ENCODE measurements at places on chromosomes 5 and 9.

- DNase-seq, result no peak
Observed at GRCh38 chr5:42621662-42622061, 135.0 kb upstream of the CCDC152 start.

GRCh38 chr9:92071634-92072033, 43.6 kb downstream of the SPTLC1 start:
- DNase-seq, result no peak

DNA sequence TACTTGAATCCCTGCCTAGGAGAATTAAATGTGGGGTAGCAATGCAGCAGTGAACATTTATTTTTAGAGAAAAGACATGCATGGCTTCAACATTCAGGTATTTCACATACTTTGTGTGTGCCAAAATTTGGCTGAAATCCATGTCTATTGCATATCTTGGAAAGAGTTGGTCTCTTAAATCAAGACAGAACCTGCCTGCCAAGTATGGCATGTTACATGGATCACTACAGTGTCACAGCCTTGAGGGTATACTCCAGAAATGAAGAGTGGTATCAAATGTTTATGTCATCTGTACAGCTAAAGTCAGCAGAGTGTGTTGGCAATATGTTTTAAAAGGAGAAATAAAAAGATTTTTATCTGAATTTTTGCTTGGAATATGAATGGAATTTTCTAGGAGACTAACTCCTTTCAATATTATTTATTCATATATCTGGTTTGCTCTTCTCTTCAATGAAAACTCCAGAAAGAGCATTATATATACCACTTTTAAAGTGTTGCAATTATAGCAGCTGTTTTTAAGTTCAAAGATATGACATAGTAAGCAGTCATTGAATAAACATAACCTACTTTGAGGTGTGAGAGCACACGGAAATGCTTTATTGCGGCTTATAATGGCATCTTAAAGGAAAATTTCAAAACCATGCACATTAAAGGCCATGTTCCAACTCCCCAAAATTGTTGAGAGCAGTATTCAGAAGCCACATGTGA, 95.4 kb upstream of the MINAR2 start:
- no peak for DNase-seq

GRCh38 chr5:97499605-97500004, 316.6 kb upstream of the RIOK2 start:
- DNase-seq, result peak; percentile 39

- no peak for DNase-seq
Observed at GRCh38 chr9:137212520-137212919, 7.0 kb downstream of the NDOR1 start.

- DNase-seq, result peak; percentile 86
Observed at GRCh38 chr5:141664733-141665461, 13.7 kb upstream of the FCHSD1 start.

- no peak for DNase-seq
Observed at GRCh38 chr5:135571902-135572301, 6.9 kb downstream of the CXCL14 start.

DNA sequence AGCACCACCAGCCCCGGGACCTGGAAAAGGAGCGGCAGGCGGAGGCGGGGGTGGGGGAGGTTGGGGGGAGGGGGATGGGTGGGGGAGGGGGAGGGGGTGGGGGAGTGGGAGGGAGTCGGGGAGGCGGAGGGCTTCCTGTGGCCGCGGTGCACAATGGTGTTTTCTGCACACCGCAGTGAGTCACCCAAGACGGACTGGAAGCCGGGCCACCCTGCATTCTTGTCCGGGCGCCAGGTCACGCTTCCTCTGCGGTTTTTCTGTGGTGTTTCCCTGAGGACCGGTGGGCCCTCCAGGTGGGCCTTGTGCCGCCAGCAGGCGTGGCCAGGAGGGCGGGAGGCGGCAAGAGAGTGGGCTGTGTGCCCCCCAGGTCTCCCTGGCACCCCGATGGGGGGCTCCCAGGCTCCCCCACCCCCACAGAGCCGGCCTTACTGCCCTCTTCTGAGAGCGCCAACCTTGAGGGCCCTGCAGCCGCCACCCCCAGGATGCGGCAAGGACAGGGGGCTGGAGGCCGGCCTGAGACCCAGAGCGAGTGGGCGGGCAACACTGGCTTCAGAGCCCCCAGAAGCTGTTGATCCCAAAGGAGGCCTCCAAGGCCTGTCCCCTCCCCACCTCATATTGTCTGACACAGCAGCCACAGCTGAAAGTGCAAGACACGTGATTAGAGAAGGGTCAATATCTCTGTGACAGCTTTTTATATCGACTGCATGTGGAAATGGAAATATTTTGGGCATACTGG, 11.1 kb downstream of the EXD3 start:
- DNase-seq, result peak; percentile 77

GRCh38 chr9:7405924-7406604, 393.5 kb downstream of the DMAC1 start:
- DNase-seq, result no peak

DNA sequence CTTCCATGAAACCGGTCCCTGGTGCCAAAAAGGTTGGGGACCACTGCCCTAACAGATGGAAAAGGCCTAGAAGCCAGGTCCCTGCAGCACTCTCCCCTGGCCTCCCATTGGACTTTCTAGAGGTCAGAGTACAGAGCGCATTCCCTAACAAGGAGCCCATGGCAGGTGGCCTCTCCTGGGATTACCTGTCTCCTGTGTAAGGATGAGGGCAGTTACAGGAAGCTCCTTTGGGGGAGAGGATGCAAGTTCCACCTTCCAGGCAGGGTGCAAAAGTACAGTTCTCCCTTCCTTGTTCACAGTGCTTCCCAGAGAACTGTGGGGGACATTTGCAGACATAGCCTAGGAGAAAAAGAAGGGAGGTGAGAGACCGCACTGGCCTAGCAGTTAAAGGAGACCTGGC, 62.4 kb downstream of the SLC36A1 start:
- DNase-seq, result no peak

- DNase-seq, result no peak
Observed at GRCh38 chr5:96991708-96992107, 55.8 kb downstream of the LNPEP start.

DNA sequence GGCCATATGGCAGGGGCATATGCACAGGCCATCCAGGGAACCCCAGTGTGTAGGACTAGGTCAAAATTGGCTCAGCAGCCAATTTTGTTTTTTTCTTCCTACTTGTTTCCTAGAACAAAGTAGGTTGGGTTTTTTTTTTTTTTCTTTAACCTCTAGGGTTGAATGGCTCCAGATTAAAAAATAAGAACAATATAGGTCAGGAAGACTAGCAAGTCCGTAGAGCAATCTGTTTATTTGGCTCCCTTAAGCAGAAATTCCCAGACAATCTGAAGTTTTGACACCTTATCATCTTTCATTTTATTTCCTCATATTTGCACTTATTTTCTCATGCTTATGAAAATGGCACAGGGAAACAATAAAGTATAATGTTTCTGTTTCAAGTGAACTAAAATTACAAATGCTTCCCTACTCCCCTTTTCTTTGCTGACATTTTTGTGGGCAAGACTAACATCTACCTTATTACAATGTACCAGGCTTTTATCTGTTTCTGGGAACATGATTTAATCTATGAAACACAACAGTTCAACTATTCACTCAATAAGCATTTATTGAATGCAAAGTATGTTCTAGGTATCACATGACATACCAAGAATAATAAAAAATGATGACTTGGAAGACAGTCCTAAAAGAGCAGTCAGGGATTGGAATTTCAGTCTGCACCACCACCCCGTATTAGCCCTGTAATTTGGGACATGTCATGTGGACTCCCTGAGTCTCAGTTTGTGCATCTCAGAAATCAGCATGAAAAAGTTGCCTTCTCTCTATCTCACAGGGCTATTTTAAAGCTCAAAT, 30.5 kb downstream of the TLR4 start:
- DNase-seq, result no peak

- no peak for DNase-seq
Observed at GRCh38 chr9:121924700-121925099, 168.4 kb downstream of the TTLL11 start.

DNA sequence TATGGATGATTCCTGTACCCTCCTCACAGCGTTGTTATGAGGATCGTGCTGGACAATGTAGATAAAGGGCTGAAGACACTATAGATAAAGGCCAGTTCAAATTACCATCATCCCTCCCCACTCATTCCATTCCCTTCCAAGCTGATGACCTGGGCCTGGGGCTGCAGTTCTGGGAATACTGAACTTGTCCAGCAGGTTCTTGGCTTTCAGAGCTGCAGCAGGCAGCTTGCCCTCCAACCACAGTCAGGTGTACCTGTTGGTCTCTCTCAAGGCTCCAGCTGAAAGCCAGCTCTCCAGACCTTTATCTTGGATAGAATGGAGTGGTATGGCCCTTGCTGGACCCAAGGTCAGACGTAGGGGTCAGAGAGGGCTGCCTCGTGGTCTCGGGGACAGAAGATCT, 92.5 kb downstream of the PCDH1 start:
- no peak for DNase-seq

All from left ventricle myocardium superior (tissue), 1 donor.